Mammary epithelial cell (primary cell): ENCODE measurements at places on chromosomes 1 and 21.

- no peak for DNase-seq
Measured at GRCh38 chr1:234918181-234918841, 210.3 kb downstream of the TOMM20 start.

DNA sequence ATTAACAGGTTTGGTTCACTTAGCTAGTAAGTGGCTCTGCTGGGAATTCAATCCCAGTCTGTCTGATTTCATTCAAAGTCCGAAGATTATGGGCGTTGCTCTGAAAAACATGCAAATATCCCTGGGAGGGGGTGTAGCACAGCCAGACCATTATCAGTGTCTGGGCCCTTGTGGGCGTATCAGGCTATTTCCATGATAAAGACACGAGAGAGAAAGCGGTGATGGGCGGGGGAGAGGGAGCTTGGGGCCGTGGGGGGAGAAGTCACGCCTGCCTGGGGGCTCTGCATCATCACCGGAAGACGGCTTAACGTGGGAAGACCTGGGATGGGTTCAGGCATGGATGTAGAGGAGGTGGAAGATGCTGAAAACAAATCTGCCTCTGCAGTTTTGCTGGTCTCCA lies 25.8 kb downstream of the IL6R start:
- peak; percentile 34 for DNase-seq

- DNase-seq = no peak
Measured at GRCh38 chr21:45139473-45139872, 65.1 kb downstream of the ADARB1 start.

- no peak for DNase-seq
Measured at GRCh38 chr1:11156963-11157362, 32.2 kb upstream of the ANGPTL7 start.

DNA sequence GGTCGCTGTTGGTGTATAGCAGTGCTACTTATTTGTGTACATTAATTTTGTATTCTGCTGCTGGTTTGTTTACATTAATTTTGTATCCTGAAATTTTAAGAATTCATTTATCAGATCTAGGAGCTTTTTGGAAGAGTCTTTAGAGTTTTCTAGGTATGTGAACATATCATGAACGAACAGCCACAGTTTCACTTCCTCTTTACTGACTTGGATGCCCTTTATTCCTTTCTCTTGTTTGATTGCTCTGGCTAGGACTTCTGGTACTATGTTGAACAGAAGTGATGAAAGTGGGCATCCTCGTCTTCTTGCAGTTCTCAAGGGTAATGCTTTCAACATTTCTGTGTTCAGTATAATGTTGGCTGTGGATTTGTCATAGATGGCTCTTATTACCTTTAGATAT lies 1757.9 kb downstream of the BRINP3 start:
- DNase-seq = no peak

DNA sequence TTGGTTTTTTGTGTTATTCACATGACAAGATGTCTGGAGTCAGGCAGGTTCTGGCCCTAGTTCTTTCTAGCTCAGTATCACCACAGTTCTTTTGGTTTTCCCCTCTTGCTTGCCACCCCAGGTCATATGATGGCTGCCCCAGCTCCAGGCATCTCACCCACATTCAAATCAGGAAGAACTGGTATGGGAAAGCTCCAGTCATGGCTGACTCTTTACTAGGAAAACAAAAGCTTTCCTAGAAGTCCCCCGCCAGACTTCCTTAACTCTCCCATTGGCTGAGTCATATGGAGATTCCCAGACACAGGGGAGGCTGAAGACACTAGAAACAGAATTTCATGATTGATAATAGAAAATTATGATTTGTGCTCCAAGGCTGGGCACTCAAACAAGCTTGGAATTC lies 22.1 kb upstream of the EYA3 start:
- DNase-seq = peak; percentile 72

GRCh38 chr1:42618866-42619265 lies 39.4 kb upstream of the PPIH start:
- DNase-seq = peak; percentile 2

DNA sequence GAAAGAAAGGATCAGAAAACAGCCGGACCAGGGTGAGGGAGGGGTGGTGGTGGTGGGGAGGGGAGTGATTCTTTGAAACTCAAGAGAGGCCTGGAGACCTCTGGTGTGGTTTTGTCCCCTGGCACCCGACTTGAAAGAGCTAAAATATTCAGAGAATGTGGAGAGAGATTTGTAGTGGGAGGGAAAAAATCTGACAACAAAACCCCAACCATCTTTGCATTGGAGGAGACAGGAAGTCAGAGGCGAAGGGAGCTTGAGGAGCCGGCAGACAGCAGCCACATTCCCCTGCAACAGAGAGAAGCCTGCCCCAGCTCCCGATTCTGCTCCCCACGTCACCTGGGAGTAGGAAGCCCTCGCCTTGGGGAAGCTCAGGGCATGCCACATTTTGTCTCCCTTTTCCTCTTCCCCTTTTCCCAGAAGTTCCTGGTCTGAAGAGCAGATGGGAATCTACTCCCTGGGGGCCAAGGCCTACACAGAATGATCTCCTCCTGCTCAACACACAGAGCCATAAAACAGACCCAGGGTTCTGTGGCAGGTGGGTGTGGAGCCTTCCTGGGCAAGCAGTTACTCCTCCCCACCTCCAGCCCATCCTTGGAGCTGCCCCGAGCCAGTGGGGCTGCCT lies 84.9 kb downstream of the ITPKB start:
- no peak for DNase-seq
